ENCODE measurements at places on chromosomes 11 and 22.

- no peak for DNase-seq
These were observed 59.9 kb upstream of the C11orf87 start for GRCh38 chr11:109362059-109362458.

DNA sequence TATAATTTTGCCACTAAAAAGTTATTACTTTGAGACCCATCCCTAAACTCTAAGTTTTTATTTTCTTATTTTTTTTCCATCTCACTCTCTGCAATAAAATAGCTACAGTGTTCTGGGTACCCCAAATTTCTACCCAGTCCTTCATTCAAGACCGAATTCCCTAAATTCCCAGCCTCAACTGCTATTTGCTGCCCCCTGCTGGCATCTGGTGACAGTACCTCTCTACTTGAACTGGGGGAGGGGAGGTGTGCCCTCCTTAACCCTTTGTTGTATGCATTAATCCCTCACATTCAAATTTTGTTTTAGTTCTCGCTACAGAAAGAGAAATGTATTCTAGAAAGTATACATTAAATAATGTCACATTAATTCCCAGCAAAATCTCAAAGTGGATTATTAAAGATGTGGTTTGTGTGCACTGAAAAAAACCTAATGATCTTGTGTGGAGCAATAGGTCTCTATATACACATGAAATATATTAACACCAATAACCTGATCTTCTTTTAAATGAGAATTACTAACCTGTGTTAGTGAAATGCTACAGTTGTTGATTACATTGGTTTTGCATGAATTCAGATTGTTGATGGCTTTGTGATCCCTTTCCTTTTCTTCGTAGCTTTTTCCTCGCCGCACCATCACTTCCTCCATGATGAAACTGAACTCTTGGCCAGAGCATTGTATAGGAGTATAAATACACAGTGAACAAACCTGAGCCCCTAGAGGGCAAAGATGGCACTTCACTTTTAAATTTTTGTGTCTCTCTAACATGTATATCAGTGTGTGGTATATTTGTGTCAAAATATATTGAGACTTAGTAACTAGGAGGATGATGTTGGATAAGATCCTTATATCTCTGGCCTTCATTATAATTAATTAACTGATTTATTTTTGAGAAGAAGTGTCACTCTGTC lies 590.0 kb downstream of the METTL15 start:
- DNase-seq, result no peak

- no peak for DNase-seq
These were observed 51.9 kb upstream of the KCNQ1OT1 start for GRCh38 chr11:2751523-2752203.

- no peak for DNase-seq
These were observed 10.4 kb downstream of the GALNT18 start for GRCh38 chr11:11611381-11611780.

- no peak for DNase-seq
These were observed 30.9 kb upstream of the CSNK1E start for GRCh38 chr22:38347944-38348750.

DNA sequence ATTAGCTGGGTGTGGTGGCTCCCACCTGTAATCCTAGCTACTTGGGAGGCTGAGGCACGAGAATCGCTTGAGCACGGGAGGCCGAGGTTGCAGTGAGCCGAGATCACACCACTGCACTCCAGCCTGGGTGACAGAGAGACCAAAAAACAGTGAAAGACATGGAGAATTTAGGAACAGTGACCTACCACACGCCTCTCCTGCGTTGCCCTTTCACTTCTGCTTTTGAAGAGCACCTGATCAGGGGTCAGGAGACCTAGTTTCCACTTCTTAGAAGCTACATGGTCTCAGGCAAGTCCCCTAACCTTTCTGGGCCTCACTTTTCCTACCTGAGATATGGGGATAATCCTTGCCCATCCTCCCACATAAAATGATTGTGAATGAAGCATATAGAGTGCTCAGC lies 12.2 kb downstream of the SLC35C1 start:
- no peak for DNase-seq

DNA sequence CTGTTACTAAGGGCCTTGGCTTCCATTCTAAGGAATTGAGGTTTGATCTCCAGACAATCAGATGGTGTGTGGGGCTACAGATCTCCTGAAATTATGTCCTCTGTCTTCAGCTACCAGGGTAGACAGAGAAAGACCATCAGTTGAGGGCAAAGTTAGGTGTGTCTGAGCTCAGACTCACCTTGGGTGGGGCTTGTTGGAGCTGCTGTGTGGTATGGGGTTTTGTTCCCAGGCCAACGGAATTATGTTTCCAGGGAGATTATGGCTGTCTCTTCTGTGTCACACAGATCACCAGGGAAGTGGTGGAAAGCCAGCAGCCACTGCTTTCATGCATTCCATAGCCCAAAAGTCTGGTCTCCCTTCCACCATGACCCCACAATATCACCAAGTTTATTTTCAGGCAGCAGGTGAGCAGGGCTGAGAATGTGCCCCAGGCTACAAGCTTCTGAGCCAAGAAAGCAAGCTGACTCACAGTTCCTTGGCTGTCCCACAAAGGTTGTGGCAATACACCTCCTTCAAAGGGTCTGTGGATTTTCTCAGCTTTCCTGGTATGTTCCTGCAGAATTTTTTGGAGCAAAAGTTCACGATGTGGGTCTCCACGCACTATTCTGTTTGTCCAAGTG lies 714.9 kb downstream of the LUZP2 start:
- DNase-seq, result no peak

- no peak for DNase-seq
These were observed 11.1 kb upstream of the OSM start for GRCh38 chr22:30277547-30278344.

DNA sequence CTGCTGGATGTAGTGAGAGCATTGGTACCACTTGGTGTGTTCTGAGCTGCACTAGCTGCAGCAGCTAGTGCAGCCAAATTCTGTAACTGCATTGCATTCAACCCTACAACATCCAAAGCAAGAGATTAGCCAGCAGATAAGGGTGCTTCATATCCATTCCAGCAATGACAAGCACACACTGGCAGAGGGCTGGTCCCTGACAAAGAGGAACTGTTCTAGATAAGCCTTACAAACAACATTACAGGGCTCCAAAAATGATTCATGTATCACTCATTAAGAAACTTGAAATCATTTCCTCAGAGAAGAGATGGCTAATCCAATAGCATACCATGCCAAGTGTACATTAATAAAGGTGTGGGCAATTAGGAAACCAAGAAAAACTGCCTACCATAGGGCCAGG lies 28.4 kb upstream of the RAPSN start:
- DNase-seq, result no peak

- no peak for DNase-seq
These were observed 12.1 kb downstream of the TAF1D start for GRCh38 chr11:93729129-93729616.

GRCh38 chr11:65928667-65929066 lies 9.4 kb downstream of the DRAP1 start:
- DNase-seq, result no peak

DNA sequence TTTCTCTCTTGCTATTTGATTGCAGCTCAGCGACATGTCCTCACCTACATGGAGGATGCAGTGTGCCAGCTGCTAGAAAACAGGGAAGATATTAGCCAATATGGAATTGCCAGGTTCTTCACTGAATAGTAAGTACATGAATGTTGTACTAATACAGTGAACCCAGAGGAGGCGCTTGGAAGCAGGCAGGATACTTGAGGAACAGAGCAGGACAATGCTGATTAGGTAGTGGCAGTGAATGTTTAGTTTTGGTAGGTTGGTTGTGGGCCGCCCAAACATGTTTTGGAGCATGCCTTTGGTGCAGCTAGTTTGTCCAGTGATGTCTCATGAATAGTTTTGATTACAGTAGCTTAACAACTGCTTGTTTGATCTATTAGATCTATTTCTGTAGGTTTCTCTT lies 50.6 kb downstream of the CSTPP1 start:
- no peak for DNase-seq

GRCh38 chr11:68064926-68065325 lies 26.1 kb downstream of the TCIRG1 start:
- DNase-seq, result no peak
